ENCODE measurements at places on chromosomes 6 and 20.

DNA sequence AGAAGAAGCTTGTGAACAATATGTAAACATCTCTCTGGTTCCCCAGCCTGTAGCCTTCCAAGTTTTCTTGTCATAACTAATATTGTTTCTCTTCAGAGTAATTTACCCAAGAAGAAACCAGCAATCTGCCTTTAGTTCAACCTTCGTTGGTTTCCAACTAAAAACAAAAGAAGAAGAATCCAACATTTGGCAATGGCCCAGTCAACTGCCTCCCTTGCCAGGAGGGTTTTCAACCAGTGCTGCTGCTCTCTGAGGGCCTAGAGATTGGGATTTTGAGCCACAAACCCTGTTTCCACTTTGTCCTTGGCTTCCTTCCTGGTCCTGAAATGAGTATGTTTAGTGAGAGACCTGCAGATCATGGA is 395.8 kb upstream of the CNR1 start:
- DNase-seq: no peak

GRCh38 chr6:131061041-131061750 is 1.8 kb downstream of the EPB41L2 start:
- DNase-seq: no peak

- DNase-seq: no peak
Observed at GRCh38 chr6:17703256-17703694, 3.5 kb downstream of the NUP153 start.

GRCh38 chr6:9503111-9503761 is 911.6 kb downstream of the TFAP2A start:
- DNase-seq: no peak

DNA sequence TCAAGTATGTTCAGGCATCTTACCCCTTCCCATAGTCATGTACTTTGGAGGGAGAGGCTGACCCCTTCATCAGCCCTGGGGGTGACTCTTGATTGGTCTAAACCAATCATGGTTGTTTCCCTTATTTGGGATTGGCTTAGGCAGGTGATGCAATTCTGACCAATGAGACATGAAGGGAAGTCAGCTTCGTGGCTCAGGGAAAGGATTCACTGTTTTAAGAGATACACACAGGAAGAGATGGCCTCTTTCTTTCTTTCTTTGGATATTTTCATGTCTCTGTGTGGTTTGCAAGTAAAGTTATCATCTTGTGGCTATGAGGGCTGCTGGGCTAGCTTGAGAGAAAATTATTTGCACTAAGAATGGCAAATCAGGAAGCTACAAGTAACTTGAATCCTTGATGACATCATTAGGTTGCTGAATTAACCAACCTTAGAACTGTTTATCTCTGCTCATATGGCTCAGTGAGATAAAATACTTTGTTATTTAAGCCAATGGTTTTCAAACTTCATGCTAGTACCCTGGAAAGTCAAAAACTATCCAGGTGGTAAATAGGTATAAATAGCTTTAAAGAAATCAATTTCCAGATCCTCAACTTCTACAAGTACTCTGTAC is 144.2 kb upstream of the CENPW start:
- no peak for DNase-seq

GRCh38 chr6:22147921-22148776 is 148.7 kb downstream of the PRL start:
- DNase-seq: peak; percentile 33

DNA sequence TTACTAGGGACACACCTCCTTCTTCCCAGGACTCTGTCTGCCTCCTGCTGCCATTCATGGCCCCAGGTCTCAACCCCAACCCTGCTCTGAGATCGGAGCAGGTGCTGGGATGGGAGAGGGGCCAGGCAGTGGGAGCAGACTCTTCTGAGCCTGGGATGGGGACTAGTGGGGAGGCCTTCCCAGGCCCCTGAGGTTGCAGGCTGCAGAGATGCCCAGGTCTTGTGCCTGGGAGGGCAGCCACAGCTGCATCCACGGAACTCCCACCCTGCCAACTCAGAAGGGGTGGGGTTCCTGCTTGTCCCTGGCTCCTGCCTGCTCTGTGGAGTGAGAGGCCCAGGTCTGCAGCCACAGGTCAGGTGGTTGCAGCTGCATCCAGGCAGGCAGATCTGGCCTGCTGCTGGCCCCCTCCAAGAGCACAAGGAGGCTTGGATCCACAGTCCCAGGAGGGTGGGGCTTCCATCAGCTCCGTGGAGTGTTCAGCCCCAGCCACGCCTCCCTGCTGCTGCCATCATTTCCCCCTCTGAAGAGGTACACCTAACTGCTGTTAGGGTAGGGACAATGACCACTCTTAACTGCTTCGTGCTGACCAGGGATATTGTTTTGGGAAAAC is 2.9 kb upstream of the SLC22A1 start:
- DNase-seq: no peak

- DNase-seq: no peak
Observed at GRCh38 chr6:137783710-137784109, 83.3 kb upstream of the TNFAIP3 start.

DNA sequence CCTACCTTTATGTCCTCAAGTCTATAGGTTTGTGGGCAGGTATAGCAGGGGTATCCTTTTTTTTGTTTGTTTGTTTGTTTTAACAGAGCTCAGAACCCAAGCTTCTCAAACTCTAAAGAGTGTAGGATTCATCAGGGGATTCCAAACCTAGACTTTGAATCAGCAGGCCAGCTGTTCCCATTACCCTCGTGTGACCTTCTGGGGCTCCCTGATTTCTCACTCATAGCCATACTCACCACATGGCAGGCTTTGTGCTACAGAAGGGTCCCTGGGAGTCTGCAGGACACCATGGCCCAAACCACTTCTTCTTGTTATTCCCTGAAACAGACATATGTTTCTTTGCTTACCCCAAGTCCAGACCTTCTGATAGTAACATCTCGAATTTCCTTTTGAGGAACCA is 350.8 kb upstream of the TSHZ2 start:
- no peak for DNase-seq

DNA sequence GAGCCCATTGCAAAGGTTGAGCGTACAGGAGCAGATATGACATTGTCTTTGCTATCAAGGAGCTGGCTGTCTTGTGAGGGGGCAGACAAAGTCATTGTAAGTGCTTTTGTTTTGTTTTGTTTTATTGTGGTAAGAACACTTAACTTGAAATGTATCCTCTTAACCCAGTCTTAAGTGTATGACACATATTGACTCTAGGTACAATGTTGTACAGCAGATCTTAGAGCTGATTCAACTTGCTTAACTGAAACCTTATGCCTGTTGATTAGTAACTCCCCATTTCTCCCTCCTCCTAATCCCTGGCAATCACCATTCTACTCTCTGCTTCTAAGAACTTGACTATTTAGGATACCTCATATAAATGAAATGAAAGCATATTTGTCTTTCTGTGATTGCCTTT is 429.0 kb downstream of the BMP2 start:
- no peak for DNase-seq

GRCh38 chr20:51789434-51789833 is 12.9 kb downstream of the SALL4 start:
- no peak for DNase-seq

DNA sequence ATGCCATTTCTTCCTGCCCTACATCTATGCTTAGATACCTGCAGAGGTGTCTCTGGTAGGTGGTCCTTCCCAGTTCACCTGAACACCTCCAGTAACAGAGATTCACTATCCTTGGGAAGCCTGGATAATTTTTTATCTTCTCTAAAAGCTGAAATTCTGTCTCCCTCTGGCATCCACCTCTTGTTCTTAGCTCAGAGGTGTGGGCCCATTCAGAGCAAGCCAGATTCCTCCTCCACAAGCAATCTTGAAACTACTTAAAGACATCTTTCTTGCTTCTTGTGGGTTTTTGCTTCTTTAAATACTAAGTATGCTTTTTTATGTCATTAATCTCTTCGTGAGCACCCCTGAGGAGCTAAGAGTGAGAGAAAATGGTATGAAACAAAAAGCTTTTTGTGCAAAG is 10.4 kb upstream of the SNRPB2 start:
- no peak for DNase-seq

DNA sequence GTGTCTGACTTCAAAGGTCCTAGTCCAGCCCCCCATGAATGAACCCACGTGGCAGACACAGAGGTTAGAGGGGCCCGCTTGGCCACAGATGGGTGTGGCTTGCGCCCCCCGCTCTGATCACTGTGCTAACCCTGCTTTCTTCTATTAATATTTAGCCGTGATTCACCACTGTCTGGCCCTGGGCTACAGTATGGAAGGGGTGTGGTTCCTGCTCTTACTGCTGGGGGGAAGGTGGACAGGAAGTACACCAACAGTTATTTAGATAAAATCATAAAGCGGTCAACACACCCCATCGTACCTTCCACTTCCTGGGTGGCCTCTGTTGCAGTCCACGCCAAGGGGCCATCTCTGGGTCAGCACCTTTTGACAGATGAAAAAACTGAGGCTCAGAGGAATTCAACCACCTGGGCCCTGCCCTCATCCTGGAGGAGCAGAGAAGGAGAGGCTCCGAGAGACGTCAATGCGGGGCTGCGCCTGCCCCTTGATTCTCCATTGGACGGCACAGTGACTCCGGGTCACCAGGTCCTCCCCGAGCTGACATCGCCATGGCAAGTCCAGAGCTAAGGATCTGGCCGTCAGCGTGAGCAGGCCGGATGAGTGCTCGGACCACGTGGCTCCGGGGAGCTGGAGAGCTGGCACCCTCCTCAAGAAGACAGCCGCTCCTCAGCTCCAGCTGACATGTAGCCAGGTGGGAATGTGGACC is 206.3 kb downstream of the PREX1 start:
- peak; percentile 78 for DNase-seq

DNA sequence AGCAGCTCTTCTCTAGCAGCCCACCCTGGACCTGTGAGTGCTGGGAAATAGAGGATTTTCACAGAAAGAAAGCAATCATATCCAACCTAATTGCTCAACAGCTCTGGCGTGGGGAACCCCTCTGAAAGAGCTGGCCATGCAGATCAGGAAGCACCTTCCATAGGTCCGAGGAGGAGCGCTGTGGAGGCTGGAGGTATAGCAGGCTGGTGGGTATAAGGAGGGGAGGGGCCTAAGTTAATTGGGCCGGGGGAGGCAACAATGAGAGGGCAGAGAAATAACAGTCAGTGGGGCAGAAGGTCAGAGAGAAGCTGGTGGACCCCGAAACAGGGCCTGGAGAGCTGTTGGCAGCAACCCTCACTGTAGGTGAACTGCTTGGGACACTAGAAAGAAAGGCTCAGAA is 40.8 kb downstream of the SNRNP48 start:
- DNase-seq: no peak

GRCh38 chr6:36248980-36249379 is 20.9 kb upstream of the PNPLA1 start:
- no peak for DNase-seq

DNA sequence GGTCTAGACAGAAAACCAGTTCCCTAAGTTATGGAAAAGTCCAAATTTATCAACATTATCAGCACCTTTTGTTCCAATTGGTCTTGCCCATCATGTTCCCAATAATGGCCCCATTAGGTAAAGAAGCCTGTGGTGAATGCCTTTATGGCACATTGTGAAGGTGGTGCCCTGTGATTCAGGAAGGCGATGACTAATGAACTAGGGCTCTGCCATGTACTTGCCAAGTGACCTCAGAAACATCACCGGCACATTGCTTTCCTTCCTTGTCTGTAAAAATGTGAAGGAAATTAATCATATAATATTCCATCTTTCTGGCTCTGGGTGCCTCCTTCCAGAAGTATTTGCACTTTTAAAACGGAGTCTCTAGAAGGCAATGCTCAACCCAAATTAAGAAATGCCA is 132.3 kb downstream of the UNC5CL start:
- no peak for DNase-seq

GRCh38 chr6:104325341-104326172 is 534.2 kb downstream of the HACE1 start:
- no peak for DNase-seq

- no peak for DNase-seq
Observed at GRCh38 chr6:17390276-17390675, 3.1 kb upstream of the CAP2 start.

- no peak for DNase-seq
Observed at GRCh38 chr6:34589140-34589539, 33.0 kb upstream of the SPDEF start.

- peak; percentile 33 for DNase-seq
Observed at GRCh38 chr6:30763618-30764489, 19.5 kb upstream of the IER3 start.
